Ovary (tissue), 10 donors: ENCODE measurements at places on chromosomes 12 and 14.
A peak's percentile ranks its signal among the peaks of the same experiment; 100 is the strongest.

DNA sequence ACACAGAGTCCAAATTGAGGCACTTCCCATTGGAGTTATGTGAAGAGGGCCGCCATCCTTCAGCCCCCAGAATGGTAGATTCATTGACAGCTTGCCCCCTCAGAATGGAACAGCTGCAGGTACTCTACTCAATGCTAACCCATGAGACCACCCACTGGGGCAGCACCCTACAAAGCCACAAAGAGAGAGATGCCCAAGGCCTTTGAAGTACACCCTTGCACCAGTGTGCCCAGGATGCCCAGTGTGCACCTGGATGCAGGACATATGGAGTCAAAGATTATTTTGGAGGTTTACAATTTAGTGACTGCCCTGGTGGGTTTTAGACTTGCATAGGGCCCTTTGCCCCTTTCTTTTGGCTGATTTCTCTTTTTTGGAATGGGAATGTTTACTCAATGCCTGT is 933.9 kb downstream of the SLC16A7 start:
- no peak for DNase-seq
- no peak overlapping the region for H3K27ac ChIP-seq
- H3K27me3 ChIP-seq, result no peaks in the 10 kb centered on the region
- H3K4me1 ChIP-seq, result no peaks in the 10 kb centered on the region

- H3K27me3 ChIP-seq, result no peaks in the 10 kb centered on the region
- peak overlapping the region; percentile 70 for H3K27ac ChIP-seq
- no peaks in the 10 kb centered on the region for H3K36me3 ChIP-seq
- H3K4me1 ChIP-seq, result peaks cover 5% of the 10 kb centered on the region
- H3K4me3 ChIP-seq, result no peak overlapping the region
- peak; percentile 86 for DNase-seq
Measured at GRCh38 chr14:90697577-90698206, 118.5 kb downstream of the TTC7B start.

DNA sequence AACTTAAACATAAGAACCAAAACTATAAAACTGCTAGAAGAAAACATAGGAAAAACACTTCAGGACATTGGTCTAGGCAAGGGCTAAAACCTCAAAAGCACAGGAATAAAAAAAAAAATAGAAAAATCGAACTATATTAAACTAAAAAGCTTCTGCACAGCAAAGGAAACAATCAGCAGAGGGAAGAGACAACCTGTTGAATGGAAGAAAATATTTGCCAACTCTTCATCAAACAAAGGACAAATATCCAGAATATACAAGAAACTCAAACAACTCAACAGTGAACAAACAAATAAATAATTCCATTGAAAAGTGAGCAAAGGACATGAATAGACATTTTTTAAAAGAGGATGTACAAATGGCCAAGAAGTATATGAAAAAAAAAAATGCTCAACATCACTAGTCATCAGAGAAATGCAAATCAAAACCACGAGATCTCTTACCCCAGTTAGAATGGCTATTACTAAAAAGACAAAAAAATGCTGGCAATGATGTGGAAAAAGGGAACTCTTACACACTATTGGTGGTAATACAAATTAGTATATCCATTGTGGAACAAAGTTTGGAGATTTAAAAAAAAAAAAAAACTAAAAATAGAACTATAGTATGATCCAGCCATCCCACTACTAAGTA is 152.0 kb downstream of the NDUFA12 start:
- H3K36me3 ChIP-seq, result no peaks in the 10 kb centered on the region
- H3K4me3 ChIP-seq, result no peak overlapping the region
- H3K27me3 ChIP-seq, result no peaks in the 10 kb centered on the region
- DNase-seq, result no peak
- H3K27ac ChIP-seq, result no peak overlapping the region
- peaks cover 7% of the 10 kb centered on the region for H3K4me1 ChIP-seq

- H3K27me3 ChIP-seq, result no peaks in the 10 kb centered on the region
- no peak for DNase-seq
- H3K4me3 ChIP-seq, result no peak overlapping the region
- no peaks in the 10 kb centered on the region for H3K4me1 ChIP-seq
- no peak overlapping the region for H3K27ac ChIP-seq
Measured at GRCh38 chr12:126425264-126425663, 1360.0 kb downstream of the AACS start.

- DNase-seq, result no peak
- no peaks in the 10 kb centered on the region for H3K4me1 ChIP-seq
- H3K4me3 ChIP-seq, result no peak overlapping the region
- no peaks in the 10 kb centered on the region for H3K27me3 ChIP-seq
Measured at GRCh38 chr14:99041820-99042174, 230.2 kb downstream of the BCL11B start.

GRCh38 chr14:77979666-77980351 is 179.9 kb downstream of the ADCK1 start:
- no peaks in the 10 kb centered on the region for H3K27me3 ChIP-seq
- no peaks in the 10 kb centered on the region for H3K4me1 ChIP-seq
- H3K36me3 ChIP-seq, result no peaks in the 10 kb centered on the region

DNA sequence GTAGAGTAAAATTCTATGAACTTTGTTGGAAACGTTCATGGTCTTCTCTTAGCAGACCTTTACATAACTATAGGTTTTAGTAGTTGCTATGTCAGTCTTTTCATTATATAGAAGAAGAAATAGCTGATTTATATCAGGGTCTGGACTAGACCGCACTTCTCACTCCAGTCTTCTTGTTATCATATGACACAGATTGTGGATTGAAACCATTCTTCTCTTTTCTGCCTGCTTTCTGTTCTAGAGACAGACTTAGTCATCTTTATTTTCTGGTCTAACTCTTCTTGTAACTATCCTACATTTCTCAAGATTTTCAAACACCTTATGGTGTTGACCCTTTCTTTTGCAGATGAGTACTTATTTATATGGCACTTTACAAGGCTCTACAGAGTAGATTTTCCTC is 55.7 kb downstream of the PCNX1 start:
- DNase-seq, result no peak
- H3K4me1 ChIP-seq, result peaks cover 1% of the 10 kb centered on the region
- H3K27ac ChIP-seq, result no peak overlapping the region
- H3K4me3 ChIP-seq, result no peak overlapping the region

GRCh38 chr12:27061317-27061716 is 21.1 kb downstream of the C12orf71 start:
- H3K4me3 ChIP-seq, result no peak overlapping the region
- no peaks in the 10 kb centered on the region for H3K36me3 ChIP-seq
- no peaks in the 10 kb centered on the region for H3K4me1 ChIP-seq
- no peaks in the 10 kb centered on the region for H3K27me3 ChIP-seq
- DNase-seq, result no peak
- no peak overlapping the region for H3K27ac ChIP-seq

- no peak overlapping the region for H3K4me3 ChIP-seq
- no peak for DNase-seq
- no peak overlapping the region for H3K27ac ChIP-seq
Measured at GRCh38 chr12:94434171-94434570, 25.5 kb downstream of the CEP83 start.

GRCh38 chr12:87924149-87924548 is 105.1 kb downstream of the C12orf50 start:
- H3K27me3 ChIP-seq, result no peaks in the 10 kb centered on the region
- no peaks in the 10 kb centered on the region for H3K4me1 ChIP-seq
- H3K4me3 ChIP-seq, result no peak overlapping the region
- DNase-seq, result no peak
- no peaks in the 10 kb centered on the region for H3K36me3 ChIP-seq

DNA sequence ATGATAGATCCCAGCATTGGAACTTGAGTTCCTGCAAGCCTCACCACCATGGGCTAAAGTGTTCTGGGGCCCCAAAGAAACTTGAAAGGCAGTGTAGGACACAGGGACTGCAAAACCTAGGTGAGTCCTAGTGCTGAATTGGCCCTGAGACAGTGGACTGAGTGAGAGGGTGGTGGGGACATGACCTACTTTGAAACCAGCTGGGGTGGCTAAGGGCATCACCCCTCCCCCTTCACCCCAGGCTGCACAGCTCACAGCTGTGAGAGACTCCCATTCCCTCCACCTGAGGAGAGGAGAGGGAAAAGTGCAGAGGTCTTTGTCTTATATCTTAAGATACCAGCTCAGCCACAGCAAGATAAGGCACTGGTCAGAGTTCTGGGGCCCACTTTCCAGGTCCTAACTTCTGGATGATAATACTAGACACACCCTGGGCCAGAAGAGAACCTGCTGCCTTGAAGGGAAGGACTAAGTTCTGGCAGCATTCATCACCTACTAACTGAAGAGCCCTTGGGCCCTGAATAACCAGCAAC is 62.5 kb downstream of the MAPKAPK5 start:
- no peaks in the 10 kb centered on the region for H3K27me3 ChIP-seq
- H3K36me3 ChIP-seq, result no peaks in the 10 kb centered on the region

DNA sequence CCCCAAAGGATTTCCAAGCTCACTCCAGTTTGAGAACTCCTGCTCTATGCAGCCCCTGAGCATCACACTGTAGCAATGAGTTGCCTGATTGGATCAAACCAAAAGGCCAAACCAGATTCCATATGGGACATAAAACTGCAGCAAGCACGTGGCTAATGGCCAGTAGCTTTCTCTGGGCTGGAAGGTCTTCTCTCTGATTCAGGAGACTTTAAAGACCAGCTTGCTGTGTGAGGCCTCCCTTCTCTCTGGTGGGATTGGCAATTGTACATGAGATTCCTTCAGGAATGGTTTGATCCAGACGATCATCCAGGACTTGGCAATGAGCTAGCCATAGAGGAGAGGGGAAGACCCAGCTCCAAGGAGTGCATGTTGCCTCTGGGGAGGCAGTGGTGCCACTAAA is 50.2 kb downstream of the WSCD2 start:
- no peaks in the 10 kb centered on the region for H3K4me1 ChIP-seq
- no peaks in the 10 kb centered on the region for H3K27me3 ChIP-seq
- no peaks in the 10 kb centered on the region for H3K36me3 ChIP-seq
- H3K27ac ChIP-seq, result no peak overlapping the region
- no peak for DNase-seq
- H3K4me3 ChIP-seq, result no peak overlapping the region

DNA sequence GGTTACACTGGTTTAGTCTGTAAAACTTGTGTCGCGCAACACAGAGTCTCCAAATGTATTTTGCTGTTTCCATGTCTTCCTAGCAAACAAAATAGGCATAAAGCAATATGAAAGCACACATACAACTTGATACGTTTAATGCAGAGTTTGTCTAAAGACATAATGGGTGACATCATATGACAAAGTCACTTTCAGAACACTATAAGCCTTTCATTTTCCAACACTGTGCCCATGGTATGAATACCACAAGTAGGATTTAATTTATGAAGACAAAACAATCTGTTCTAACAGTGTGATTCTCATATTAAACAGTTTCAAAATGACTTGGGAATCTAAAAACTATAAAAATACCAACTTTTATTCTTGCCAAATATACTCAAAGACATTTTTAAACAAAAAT is 58.4 kb downstream of the PTPN21 start:
- H3K36me3 ChIP-seq, result no peaks in the 10 kb centered on the region
- H3K27me3 ChIP-seq, result no peaks in the 10 kb centered on the region
- H3K27ac ChIP-seq, result no peak overlapping the region
- H3K4me1 ChIP-seq, result peaks cover 2% of the 10 kb centered on the region
- no peak for DNase-seq

- no peak overlapping the region for H3K27ac ChIP-seq
- H3K4me3 ChIP-seq, result no peak overlapping the region
- DNase-seq, result no peak
Measured at GRCh38 chr14:101585211-101585610, 23.9 kb downstream of the DIO3 start.

GRCh38 chr14:26400373-26400772 is 197.5 kb downstream of the NOVA1 start:
- H3K27ac ChIP-seq, result no peak overlapping the region
- H3K36me3 ChIP-seq, result no peaks in the 10 kb centered on the region
- H3K4me1 ChIP-seq, result no peaks in the 10 kb centered on the region
- H3K27me3 ChIP-seq, result no peaks in the 10 kb centered on the region
- H3K4me3 ChIP-seq, result no peak overlapping the region
- DNase-seq, result no peak

GRCh38 chr12:88805692-88806091 is 225.4 kb upstream of the KITLG start:
- no peak for DNase-seq
- H3K27ac ChIP-seq, result no peak overlapping the region
- no peaks in the 10 kb centered on the region for H3K27me3 ChIP-seq
- no peaks in the 10 kb centered on the region for H3K36me3 ChIP-seq

DNA sequence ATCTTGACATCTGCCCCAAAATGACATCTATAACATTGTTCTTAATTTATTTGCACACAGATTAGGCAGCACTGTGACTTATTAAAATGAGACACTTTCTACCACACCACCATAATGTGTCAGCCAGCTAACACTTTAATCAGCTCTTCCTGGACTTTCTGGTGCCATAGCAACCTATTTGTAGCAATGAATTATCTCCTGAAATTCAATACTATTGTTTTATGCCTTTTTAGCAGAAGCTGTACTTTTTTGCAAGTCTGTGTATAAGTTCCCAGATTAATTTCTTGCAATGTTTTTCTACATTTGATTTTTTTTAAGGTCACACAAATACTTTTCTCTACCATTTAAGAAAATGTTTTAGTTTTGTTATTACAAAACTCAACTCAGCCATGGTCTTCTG is 72.8 kb upstream of the SAV1 start:
- H3K4me1 ChIP-seq, result peaks cover 4% of the 10 kb centered on the region
- no peak overlapping the region for H3K27ac ChIP-seq
- H3K36me3 ChIP-seq, result no peaks in the 10 kb centered on the region
- DNase-seq, result no peak

DNA sequence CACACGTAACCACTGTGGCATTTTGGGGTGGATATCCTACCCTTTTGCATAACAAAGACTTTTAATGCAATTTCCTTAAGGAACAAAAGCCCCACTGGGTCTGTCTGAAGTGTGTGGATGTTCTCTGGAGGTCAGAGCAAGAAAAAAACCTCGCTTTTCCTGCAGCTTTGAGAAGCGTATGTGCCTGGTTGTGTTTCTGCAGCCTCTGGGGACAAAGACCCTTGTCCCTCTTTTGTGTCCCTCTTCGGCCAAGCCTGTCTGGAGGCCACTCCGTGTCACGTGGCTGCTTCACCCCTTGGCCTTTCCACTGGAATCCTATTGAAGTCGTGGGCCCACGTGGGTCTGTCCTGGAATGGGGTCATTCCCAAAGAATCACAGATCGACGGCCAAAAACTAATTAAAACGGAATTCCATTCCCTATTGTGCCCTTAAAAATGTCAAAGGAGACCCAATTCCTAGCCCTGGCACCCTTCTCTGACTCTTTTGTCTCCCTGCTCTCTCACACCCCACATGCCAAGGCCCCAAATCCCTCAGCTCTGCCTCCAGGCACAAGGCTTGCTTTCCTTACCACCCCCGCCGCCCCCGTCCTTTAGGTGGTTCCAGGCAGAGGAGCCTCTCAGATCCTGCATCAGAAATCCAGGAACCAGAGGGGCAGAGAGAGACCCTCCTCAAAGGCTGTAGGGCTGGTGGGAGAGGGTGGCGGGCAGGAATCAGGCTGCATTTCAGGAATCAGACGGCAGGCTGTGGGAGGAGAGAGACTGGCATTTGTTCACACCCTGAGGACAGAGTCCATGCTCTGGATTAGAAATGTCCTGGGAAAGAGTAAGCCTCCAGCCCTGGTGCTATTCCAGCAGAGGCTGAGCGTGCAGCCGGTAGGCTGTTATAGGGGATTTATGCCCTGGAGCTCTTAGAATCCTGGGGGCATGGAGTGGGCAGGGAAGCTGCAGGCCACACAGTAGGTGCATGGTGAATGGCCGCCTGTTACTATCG is 12.6 kb upstream of the CYP46A1 start:
- no peak overlapping the region for H3K27ac ChIP-seq
- no peak for DNase-seq
- no peaks in the 10 kb centered on the region for H3K36me3 ChIP-seq
- H3K4me3 ChIP-seq, result no peak overlapping the region
- no peaks in the 10 kb centered on the region for H3K27me3 ChIP-seq
- H3K4me1 ChIP-seq, result no peaks in the 10 kb centered on the region

GRCh38 chr12:89662623-89663022 is 46.0 kb downstream of the ATP2B1 start:
- no peaks in the 10 kb centered on the region for H3K4me1 ChIP-seq
- H3K36me3 ChIP-seq, result no peaks in the 10 kb centered on the region
- no peak for DNase-seq
- no peak overlapping the region for H3K27ac ChIP-seq
- no peaks in the 10 kb centered on the region for H3K27me3 ChIP-seq
